Activated T-cell treated with anti-CD3 and anti-CD28 coated beads, Interleukin-2, amount 50 U/mL, for 72 hours (primary cell): ENCODE measurements at places on chromosomes 11 and 22.

- DNase-seq = no peak
Measured at GRCh38 chr11:64605656-64606585, 14.9 kb downstream of the SLC22A12 start.

DNA sequence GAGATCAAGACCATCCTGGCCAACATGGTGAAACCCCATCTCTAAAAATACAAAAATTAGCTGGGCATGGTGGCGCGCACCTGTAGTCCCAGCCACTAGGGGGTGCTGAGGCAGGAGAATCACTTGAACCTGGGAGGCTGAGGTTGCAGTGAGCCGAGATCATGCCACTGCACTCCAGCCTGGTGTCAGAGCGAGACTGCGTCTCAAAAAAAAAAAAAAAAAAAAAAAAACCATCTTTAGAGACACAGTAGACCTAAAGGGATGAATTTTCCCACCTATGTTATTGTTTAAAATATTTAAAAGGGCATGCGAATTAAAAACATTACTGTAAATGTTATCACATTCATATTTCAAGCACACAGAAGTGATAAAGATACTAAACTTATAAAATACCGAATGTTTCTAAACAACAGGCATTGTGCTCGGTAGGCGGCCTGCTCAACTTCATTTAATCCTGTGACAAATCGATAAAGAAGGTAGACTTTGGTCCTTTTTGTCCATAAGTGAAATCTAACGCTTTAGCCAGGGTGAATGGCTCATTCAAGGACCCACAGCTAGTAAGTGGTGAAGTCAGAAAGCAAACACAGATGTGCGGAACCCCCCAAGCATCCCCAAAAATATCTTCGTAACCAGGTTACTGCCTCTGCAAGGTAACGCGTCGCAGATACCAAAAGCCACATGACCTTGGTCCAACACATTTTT is 16.1 kb downstream of the NCAPD3 start:
- DNase-seq = peak; percentile 69

DNA sequence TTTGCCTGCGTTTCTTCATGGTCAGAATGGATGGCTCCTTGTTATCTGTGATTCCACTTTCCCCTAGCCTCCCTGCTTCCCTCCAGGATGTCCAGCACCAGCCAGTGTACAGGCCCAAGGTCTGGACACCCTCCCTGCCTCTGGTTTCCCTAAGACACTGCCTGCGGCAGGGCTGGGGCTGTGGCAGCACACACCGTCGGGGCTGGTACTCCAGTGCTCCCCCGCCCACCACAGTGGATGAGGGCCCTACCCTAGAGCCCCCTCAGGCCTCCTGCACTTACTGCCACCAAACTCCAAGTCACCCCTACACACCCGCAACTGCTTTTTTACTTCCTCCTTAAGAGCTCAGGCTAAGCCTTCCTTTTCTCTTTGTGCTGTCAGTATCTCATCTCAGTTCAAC is 28.9 kb downstream of the ZNF214 start:
- no peak for DNase-seq

- DNase-seq = peak; percentile 66
Measured at GRCh38 chr11:88552379-88553062, 215.0 kb upstream of the CTSC start.

GRCh38 chr11:32141745-32142546 is 51.1 kb downstream of the RCN1 start:
- DNase-seq = no peak

- no peak for DNase-seq
Measured at GRCh38 chr11:133506551-133507094, 25.7 kb downstream of the OPCML start.

GRCh38 chr11:102216433-102217075 is 100.7 kb upstream of the BIRC3 start:
- DNase-seq = no peak

DNA sequence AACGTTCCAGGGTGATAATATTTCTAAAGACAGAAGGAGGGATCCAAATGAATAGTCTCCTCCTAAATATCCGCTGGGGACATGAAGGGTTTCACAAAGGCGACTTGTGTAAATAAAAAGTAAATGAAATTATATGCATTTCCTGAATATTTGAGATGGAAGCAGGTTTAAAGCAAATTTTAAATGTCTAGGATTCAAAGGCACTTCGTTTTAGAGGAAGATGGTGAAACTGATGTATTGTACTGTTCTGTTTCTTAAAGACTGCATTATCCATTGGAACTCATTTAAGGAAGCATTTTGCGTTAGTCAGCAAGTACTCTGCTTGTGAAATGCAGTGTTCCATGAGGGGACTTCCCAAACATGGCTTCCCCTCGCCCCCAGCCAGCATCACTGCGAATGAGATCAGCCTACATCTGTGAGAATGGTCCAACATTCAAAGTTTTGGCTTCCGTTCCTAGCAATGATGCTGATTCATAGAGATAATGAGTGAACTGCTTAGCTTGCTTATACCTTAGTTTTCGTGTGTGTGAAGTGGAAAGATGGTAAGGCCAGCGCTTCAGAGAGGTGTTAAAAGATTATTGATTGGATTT is 1.5 kb downstream of the RAB39A start:
- no peak for DNase-seq

DNA sequence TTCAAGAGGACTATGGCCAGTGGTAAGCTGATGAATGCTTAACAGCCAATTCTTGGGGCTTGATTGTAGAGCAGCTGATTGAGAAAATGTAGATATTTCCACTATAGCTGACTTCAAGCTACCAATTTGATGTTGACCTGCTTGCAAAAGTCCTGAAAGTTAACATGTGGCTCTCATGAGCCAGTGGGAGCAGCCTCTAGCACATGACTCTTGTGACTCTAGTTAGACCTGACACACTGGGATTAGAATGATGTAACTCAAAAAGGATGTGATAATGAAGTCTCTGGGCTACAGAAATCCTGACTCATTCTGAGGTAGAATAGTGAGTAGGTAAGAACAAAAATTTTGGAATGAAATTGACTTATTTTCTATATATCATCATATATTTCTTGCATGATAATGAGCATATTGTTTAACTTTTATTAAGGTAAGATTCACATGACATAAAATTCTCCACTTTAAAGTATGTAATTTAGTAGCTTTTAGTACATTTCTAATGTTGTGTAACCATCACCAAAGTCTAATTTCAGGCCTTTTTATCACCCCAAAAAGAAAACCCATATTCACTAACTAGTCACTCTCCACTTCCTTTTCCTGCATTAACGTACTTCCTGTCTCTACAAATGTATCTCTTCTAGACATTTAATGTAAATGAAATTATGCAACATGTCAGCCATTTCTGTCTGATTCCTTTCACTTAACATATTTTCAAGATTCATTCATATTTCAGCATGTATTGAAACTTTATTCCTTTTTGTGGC is 16.1 kb upstream of the OR52H1 start:
- DNase-seq = no peak

DNA sequence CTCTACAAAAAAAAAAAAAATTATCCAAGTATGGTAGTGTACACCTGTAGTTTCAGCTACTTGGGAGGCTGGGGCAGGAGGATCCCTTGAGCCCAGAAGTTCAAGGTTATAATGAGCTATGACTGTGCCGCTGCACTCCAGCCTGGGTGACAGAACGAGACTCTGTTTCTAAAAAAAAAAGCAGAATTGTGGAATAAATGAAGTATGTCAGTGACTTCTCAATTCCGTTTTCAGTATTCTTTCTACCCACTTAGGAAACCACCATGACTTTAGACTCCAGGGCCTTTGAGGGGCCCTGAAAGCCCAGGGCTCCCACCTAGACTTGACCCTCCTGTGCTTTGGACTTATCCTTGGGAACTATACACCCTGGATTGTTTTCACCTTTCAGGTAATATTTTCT is 6.5 kb upstream of the NUP160 start:
- DNase-seq = no peak

- DNase-seq = peak; percentile 89
Measured at GRCh38 chr11:67268081-67268961, 2.0 kb downstream of the GRK2 start.

DNA sequence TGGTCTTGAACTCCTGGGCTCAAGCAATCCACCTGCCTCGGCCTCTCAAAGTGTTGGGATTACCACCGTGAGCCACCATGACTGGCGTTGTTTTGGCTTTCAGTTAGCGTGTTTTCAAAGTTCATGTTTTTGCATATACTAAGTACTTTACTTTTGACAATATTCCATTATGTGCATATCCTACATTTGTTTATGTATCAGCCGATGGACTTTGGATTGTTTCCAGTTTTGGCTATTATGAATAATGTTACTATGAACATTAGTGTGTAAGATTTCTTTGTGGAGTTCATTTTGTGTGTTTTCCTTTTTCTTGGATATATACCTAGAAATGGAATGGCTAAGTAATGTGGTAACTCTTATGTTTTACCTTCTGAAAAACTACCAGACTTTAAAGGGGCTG is 9.9 kb downstream of the CSTF3 start:
- no peak for DNase-seq

GRCh38 chr22:42909363-42910058 is 52.4 kb upstream of the ARFGAP3 start:
- no peak for DNase-seq

DNA sequence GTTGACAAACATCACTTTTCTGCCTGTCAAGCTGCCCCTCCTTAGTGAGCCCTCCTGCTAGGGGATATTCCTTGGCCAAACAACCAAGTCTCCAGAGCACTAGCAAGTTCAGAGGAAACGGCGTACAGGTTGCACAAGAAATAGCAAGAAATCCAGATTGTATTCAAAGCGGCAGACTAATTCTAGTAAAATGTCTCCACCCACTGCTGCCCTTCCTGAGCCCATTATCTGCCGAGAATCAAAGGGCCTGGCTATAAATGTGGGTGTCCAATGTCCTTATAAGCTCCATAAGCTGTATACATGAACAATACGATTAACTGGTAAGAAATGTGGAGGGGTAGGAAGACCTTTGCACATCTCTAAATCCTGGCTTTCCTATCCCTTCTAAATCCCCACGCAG is 44.0 kb upstream of the AKIP1 start:
- no peak for DNase-seq

- DNase-seq = no peak
Measured at GRCh38 chr11:15027956-15028355, 45.4 kb upstream of the CALCB start.

GRCh38 chr11:92048415-92048814 is 176.2 kb upstream of the FAT3 start:
- no peak for DNase-seq

- peak; percentile 78 for DNase-seq
Measured at GRCh38 chr11:75142714-75143419, 8.0 kb upstream of the SLCO2B1 start.

DNA sequence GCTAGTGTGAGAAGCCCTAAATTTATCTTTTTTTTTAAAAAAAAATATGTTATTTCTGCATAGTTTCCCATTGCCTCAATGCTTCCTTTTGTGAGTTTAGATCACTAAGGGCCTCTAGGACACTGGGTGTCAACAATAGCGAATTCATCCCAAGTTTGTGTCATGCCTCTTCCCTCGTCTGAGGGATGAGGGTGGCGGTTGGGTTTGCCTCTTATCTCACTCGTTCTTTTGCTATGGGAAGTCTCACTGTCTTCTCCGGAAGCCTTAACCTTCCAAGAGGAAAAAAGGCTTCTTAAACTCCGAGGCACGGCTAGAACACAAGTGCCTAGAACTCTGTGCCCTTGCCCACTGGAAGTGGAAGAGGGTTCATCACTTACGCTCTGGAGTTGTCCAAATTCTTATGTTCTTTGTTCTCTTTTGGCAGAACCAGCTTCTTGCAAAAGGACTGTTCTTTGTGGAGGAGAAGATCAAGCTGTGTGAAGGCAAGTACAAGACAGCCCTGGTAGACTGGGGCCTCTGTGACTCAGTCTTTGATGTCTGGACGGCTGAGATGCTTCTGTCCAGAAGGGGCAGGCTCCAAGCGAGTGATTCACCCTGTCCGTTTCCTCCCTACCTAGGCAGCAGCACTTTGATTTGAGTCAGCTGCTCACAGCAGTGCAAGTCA is 78.5 kb downstream of the TRAF6 start:
- DNase-seq = peak; percentile 69

DNA sequence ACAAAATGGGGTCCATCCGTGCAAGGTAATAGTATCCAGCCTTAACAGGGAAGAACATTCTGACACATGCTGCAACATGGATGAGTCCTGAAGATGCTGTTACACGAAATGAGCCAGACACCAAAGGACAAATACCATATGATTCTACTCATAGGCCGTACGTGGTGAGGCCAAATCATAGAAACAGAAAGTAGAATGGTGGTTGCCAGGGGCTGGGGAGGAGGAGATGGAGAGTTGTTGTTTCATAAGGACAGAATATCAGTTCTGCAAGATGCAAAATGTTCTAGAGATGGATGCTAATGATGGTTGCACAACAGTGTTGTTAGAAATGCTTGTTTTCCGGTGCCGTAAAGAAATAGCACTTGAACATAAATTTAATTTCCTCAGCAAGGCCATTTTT is 2.6 kb downstream of the TBX10 start:
- no peak for DNase-seq

- DNase-seq = no peak
Measured at GRCh38 chr11:80282643-80283042, 841.8 kb upstream of the TENM4 start.

- no peak for DNase-seq
Measured at GRCh38 chr11:1742869-1743584, 7.4 kb downstream of the IFITM10 start.

GRCh38 chr11:9041747-9042146 is 37.9 kb upstream of the NRIP3 start:
- DNase-seq = no peak

DNA sequence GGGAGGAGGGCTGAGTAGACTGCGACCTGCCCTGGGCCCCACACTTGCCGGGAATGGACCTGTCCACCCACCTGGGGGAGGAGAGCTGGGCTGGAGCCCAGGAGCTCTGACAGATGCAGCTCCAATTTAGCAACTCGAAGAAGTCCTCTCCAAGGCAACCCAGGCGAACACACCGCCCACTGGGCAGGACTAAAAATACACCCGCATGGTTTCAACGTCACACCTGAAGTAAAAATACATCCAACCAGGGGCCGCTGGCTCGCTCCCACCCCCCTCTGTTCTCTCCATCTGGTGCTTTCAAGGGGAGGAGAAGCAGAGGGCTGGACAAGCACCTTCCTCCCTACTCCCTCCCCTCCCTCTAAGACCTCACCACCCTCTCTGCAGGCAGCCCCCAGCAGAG is 119.9 kb downstream of the FEZ1 start:
- no peak for DNase-seq

- no peak for DNase-seq
Measured at GRCh38 chr11:12678092-12678491, 3.9 kb downstream of the TEAD1 start.

DNA sequence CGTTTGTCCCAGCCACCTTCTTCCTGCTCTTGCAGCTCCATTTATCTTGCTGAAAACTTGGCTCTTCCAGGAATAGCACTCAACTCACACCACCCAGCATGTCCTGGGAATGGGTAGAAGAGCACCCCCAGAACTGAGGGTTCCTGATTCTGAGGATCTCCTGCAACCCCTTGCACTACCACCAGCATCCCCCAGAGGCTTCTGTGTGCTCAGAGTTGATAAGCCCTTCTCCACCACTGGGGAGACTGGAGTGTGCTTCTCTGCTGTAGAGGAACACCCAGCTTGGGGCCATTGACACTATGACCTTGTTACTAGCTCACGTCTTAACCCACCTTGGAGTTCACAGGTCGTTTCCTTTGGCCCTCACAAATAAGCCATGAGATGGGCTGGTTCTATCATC is 121.0 kb downstream of the GRIK4 start:
- DNase-seq = no peak
